ENCODE measurements at places on chromosomes 6 and 20. TPM values are rescaled to one million over a fixed set of nuclear protein-coding genes. Genes with fewer than 3 reads are reported as not detected.

DNA sequence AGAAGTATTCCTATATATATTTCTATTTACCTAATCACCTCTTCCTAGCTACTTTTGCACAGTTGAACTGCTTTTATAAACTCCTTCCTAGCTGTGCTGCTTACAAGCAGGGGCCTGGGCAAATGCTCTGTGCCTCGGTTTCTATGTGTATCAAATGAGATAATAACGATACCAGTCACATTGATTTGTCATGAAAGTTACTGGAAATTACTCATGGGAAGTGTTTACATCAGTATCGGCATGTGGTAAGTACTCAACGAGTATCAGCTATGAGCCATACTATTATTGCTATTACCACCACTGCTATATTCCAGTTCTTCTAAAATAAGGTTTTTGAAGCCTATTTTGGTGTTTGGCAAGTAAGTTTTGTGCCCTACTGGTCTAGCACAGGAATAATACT is 4.9 kb downstream of the LAMA4 start:
- no peak overlapping the region for H3K27ac ChIP-seq
- no peaks in the 10 kb centered on the region for H3K36me3 ChIP-seq
- peaks cover 29% of the 10 kb centered on the region for H3K27me3 ChIP-seq
- peaks cover 14% of the 10 kb centered on the region for H3K4me1 ChIP-seq
- no peak for DNase-seq
- H3K4me3 ChIP-seq = no peak overlapping the region

- H3K27me3 ChIP-seq = no peaks in the 10 kb centered on the region
- no peaks in the 10 kb centered on the region for H3K36me3 ChIP-seq
- DNase-seq = peak; percentile 42
- peak overlapping the region; percentile 84 for H3K4me3 ChIP-seq
Measured at GRCh38 chr6:11538052-11538818, 686 bp downstream of the TMEM170B start.

- no peak overlapping the region for H3K4me3 ChIP-seq
- no peaks in the 10 kb centered on the region for H3K36me3 ChIP-seq
- H3K27ac ChIP-seq = no peak overlapping the region
- no peak for DNase-seq
- no peaks in the 10 kb centered on the region for H3K4me1 ChIP-seq
- no peaks in the 10 kb centered on the region for H3K27me3 ChIP-seq
Measured at GRCh38 chr6:19757036-19757435, 80.1 kb upstream of the ID4 start.

GRCh38 chr6:98498866-98499265 is 335.5 kb upstream of the POU3F2 start:
- no peak overlapping the region for H3K27ac ChIP-seq
- no peak for DNase-seq
- no peak overlapping the region for H3K4me3 ChIP-seq
- H3K27me3 ChIP-seq = no peaks in the 10 kb centered on the region
- no peaks in the 10 kb centered on the region for H3K4me1 ChIP-seq
- no peaks in the 10 kb centered on the region for H3K36me3 ChIP-seq

DNA sequence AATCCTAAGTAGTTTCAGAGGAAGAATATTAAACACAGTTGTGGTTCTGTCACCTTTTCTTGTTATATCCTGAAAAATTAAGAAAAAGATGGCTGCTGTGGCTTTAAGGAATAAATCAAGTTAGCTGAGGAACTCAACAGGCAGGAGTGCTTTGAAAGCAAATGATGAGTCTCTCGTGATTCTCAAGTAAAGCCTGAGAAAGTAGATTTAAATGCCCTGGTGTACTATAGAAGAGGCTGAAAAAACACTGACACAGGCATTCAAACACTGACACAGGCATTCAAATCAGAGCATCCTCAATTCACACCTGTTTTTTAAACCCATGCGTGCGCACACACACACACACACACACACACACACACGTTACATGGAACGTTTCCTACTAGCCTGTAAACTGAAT is 218.6 kb downstream of the OGFRL1 start:
- H3K4me1 ChIP-seq = peaks cover 4% of the 10 kb centered on the region
- no peaks in the 10 kb centered on the region for H3K36me3 ChIP-seq
- H3K4me3 ChIP-seq = no peak overlapping the region
- DNase-seq = no peak
- H3K27ac ChIP-seq = no peak overlapping the region

Gene HLA-G
- total RNA-seq = 5.4 TPM

Gene VGLL2
- total RNA-seq = not detected

Gene CHMP4B
- 116 TPM for total RNA-seq

Data from activated B cell treated with CpG ODN at 0.5 μM for 24 hours (primary cell).